ENCODE measurements at places on chromosomes 11 and 22.

DNA sequence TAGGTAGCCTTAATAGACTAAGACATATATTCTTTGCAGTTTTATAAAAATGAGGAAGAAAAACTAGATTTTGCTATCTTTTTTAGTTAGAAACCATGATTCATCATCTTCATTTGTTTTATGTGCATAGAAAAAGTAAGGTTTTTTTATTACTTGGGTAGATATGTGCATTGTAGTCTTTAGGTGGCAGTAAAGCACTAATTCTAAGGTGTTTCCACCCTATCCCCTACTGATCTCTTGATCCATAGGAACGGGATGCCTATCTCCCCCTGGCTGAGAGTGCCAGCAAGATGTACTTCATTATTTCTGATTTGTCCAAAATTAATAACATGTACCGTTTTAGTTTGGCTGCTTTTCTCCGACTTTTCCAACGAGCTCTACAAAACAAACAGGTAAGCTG is 148.1 kb downstream of the DYNC2H1 start:
- DNase-seq, result peak; percentile 5

- no peak for DNase-seq
These were observed 61.0 kb downstream of the LIF start for GRCh38 chr22:30185549-30185948.

GRCh38 chr11:18367431-18367830 is 26.9 kb upstream of the LDHA start:
- DNase-seq, result no peak

DNA sequence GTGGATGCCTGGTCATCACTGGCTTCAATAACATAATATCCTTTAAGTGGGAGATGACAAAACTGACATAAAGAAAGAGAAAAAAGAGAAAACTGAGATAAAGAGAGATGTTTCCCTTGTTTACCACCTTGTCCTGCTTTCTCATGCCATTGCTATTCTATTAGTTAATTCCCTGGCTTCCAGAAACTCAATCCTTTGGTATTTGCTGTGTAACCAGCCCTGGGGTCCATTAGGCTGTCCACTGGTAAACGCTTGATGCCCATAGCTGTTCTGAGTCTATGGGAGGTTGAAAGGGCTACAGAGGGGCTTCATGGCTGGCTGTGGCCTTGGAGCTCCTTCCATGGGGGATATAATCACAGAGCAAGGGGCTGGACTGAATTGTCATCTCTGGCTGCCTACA is 243.4 kb upstream of the PLET1 start:
- no peak for DNase-seq

DNA sequence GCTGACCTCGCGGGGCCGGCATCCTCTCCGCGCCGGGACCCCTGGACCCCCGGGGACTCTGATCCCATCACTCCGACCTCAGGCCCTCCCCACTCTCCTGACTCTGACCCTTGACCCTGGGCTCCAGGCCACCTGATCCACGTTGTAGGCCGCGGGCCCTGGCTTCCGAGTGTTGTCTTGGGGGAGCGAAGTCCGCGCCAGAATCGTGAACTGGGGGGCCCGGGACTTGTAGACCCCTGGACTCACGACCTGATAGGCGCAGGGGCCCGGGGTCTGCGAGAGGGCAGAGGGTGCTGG is 716 bp upstream of the TYMP start:
- no peak for DNase-seq

DNA sequence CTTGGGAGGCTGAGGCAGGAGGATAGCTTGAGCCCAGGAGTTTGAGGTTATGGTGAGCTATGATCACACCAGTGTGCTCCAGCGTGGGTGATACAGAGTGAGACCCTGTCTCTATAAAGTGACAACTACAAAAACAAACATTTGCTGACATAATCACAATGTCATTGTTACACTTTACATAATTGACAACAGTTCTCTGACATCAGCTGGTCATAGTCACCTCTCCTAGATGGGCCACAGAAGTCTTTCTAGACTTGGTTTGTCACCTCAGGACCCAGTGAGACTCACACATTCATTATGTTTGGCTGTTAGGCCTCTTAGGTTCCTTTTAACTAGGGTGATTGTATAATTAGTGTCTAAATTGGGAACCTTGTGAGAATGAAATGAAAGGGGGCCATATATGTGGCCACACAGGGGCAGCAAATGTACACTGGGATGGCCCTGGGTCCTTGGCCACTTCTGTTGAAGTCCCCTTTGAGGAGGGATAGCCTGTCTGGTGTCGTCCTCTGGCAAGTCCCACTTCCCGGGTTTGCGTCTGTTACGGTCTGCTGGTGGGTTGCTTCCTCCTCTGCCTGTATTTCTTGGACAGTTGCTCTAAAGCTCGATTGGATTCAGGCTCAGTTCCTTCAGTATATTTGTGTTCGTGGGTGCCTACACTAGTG is 5.8 kb upstream of the PPIL2 start:
- DNase-seq, result no peak
